Progenitor cell of endocrine pancreas (in vitro differentiated cells): ENCODE measurements at places on chromosomes 1 and 21. TPM values are rescaled to one million over a fixed set of nuclear protein-coding genes. Genes with fewer than 3 reads are reported as not detected.

The MYCL gene
- 19.3 and 21.3 TPM in 2 replicates for total RNA-seq

The DIRAS3 gene
- 5.9 and 7.4 TPM in 2 replicates for total RNA-seq

The EPHB2 gene
- total RNA-seq, result 64.2 and 69.4 TPM in 2 replicates

The RXFP4 gene
- total RNA-seq, result not detected in 2 replicates

The ARHGEF16 gene
- total RNA-seq, result 60.5 and 63.6 TPM in 2 replicates
